ENCODE measurements at places on chromosomes 2 and 18.

GRCh38 chr2:172572981-172573380, 17.1 kb downstream of the PDK1 start:
- DNase-seq: no peak

DNA sequence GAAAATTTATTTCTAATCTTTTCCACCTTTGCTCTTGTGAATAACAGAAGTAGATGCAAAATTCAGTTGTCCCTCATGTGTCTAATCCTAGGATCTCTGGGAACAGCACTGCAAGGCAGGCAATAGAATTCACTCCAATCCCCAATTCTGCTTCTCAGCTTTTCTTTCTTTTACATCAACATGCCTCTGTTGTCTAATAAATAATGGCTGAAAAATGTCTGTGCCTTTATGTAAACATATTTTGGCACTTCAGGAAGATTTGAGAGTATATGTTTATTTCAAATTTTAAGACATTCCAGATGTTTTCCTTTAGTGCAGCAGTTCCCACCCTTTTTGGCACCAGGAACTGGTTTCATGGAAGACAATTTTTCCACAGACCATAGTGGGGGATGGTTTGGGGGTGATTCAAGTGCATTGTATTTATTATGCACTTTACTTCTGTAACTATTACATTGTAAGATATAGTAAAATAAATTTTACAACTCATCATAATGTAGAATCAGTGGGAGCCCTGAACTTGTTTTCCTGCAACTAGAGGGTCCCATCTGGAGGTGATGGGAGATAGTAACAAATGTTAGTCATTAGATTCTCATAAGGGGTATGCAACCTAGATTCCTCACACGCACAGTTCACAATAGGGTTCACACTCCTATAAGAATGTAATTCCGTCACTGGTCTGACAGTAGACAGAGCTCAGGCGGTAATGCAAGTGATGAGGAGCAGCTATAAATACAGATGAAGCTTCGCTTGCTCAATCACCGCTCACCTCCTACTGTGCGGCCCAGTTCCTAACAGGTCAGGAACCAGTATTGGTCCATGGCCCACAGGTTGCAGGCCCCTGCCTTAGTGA, 590.3 kb upstream of the CNTNAP5 start:
- peak; percentile 82 for DNase-seq

GRCh38 chr2:206457188-206457634, 13.9 kb downstream of the ADAM23 start:
- DNase-seq: no peak

DNA sequence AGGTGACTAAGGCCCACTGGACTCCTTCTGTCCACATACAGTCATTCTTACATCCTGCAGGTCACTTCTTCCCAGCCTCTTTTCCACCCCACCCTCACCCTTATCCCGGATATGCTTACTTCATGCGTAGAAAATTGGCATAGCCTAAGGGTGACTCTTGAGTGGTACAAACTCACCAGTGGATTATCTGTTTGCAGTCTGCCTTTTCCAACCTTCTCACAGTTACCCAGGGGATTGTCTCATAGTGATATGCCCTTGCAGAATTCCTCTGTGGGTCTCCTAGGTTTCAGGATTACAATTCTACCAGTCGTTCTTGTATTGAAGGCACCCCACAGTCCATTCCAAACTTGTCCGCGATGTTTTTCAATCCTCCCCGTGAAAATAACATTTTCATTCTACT, 752.9 kb upstream of the HS6ST1 start:
- DNase-seq: no peak

DNA sequence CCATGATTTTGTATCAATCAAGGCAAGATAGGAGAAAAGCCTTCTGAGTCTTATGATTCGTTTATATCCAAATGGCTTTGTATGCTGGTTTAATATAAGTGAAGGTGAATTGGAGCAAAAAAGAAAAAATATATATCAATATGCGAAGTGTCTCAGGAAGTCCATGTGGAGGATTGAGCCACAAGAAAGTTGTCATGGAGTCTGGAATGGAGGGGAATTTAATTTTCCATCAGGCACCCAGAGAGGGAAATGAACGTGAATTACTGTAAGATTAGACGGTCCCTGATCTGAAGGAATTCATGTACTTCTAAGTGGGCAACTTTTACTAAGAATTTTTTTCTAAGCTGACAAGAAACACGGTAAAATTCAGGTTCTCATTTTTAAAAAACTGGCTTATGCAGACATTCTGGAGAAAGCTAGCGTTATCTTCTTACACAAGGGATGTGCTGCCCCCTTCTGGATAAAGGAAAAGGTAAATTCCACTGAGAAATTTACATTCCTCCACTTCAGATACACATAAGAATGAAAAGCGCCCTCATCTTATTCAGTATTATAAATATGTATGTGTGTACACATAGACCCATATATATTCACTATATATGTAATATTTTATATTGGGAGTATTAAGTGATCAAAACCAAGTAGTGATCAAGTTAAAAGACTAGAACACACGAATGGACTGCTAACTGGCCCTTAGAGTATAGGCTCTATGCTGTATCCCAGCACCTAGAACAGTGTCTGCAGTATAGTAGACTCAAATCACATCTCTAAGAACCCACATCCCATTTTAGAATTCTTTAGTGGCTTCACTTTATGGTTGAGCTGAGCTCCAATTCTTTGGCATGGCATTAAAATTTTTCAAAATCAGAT, 289.0 kb upstream of the TFPI start:
- peak; percentile 37 for DNase-seq

DNA sequence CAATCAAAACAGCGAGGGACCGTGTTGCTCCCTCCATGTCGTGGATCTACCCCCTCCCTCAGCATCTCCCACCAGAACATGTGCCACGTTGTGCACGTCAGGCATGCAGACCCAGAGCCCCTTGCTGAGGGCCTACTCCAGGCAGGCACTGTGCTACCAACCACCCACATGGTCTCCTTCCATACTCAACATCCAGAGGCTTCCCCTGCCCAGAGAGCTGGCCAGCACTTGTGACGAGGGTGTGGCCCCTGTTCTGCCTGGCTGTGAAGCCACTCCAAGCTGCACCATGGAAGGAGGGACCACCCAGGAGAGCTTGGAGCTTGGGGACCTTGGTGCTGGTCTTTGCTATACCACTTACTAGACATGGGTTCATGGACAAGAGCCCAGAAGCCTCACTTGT, 40.5 kb downstream of the REEP1 start:
- DNase-seq: no peak

DNA sequence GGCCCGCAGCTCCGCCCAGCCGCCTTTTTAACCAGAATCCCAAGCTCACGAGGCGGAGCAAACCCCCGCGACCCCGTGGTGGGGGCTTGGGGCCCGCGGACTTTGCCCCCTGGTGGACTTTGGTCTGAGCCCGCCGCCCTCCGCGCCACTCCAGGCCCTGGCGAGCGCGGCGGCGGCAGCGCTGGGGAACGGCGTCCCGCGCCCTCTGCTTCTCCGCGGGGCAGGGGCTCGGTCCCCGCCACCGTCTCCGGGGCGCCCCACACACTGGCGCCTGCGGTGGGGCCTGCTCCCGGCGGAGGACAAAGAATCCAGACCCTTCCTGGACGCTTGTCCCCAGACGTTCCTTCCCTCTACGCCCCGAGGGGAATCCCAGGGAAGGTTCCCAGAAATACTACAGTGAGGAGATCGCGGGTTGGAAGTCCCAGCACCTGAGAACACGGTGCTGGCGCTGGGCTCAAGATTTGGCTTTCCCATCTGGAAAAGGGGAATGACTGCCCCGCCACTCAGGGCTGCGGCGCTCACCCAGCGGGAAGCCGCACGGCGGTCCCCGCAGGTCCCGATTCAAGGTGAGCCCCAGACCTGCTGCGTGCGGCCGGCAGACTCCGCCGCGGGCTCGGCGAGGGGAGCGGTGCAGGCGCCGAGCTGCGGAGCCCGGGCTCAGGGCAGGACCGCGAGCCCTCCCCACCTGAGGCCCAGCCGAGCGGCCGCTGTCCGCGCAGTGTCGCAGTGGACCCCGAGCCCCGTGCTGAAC, at the start of gene HAAO:
HAAO (minus strand) TSS at position 1 of the 751 bp plus-strand sequence. CDS start 47 bp downstream, outside the sequence.
- DNase-seq: peak; percentile 71

DNA sequence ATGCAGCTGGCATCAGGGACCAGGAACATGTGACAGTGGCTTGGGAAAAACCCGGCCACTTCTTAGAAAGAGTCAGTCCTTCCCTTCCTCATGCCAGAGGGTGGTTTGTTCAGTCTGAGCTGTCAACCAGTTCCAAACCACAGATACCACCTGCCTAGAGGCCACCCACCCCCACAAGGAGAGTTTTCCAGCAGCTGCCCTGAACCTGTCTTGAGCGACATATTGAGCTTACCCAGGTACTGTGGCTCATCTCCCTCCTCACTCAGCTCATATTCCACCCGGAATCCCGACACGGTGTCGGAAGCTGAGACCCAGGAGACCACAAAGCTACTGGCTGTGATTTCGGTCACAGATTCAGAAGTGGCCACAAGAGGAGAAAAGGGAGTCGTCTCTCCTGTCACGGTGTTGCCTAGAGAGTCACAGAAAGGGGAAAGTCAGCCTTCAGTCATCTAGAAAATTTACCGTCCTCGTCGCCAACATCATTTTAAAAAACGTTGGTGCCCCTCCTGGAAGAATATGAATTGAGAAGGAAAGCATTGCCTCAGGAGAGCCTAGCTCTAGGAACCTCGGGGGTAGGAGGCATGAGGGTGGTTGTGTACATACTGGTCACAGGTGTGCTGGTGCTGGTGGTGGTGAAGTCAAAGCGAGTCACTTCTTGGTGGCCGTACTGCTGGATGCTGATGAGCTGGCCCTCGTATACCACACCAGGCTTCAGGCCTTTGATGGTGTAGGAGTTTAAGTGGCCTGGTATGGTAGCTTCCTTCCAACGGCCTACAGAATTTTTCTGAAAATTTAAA, 26.3 kb downstream of the FN1 start:
- DNase-seq: no peak

DNA sequence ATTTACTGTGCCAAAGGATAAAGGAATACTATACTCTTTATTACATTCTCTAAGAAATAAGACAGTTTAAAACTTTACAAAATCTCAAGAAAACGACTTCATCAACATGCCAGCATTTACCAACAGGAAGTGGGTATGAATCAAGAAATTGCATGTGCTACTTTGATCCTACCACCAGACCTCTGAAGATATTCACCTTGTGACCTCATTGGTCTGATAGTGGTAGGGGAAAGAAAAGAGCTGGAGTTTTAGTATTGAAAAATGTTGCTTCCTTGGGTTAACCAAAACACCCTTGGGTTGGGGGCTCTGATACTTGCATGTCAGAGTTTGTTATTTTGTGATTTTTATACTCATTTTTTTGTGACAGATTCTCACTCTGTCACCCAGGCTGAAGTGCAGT, 84.1 kb upstream of the LPIN2 start:
- no peak for DNase-seq

DNA sequence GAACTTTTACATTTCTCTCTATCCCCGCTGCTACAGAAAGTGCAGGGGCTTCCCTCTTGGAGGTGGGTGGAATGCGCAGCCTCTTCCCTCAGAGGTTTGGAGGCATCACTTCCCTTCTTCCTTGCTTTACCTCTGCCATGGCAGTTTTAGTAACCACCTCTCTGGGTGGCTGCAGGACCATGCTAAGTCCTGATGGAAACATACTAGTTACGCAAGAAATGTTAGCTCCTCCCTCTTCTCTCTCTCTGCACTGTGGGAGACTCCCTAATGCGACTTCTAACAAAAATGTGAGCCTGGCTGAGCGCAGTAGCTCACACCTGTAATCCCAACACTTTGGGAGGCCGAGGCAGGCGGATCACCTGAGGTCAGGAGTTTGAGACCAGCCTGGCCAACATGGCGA, 116.8 kb upstream of the RAB6C start:
- DNase-seq: no peak

GRCh38 chr2:206423147-206423546, 20.2 kb upstream of the ADAM23 start:
- no peak for DNase-seq

DNA sequence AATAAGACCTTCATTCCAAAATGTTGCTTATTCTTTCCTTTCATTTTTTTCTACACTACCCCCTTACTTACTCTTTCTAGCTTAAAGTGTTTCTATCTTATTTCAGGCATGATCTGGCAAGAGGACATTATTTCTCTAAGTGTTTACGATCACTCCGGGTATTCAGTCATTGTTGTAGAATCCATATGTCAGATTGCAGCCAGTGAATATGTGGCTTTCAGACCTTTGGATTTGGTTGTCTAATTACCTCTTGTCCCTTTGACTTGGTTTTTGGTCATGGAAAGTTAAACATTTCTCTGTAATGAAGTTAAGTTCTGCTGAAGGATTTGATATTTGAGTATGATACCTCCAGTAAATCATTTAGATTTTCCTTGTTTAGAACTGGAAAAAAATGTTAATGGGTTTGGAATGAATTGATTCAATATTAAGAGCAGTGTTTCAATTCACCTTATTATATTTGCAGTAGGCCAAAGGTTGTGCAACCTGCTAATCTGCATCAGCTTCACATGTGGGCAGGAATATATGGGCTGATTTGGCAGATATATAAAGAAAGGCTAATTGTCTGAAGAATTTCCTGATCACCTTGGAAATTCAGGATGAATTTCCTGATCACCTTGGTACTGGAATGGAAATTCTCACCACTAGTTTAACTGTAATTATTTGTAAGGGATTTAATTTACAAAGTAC, 154.9 kb downstream of the PRPF40A start:
- no peak for DNase-seq

GRCh38 chr2:236702657-236703372, 133.2 kb downstream of the ACKR3 start:
- DNase-seq: no peak

- no peak for DNase-seq
Measured at GRCh38 chr2:179521944-179522343, 257.3 kb upstream of the SESTD1 start.

DNA sequence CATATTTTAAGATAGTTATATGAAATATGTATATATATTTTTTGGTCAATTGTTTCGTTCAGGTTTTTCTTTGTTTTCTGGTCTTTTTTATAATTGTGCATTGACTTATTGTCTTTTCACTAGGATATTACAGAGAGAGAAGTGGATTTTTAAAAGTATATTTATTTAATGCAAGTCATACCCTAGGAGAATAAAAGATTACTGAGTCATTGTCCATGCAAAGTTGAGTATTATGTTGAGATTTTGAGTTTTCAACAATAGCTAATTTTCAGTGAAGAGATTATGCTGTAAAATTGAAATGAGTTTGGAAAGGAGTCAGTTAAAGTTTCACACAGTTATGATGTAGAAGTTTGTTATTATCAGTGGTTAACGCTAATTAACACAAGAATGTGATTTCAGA, 203.6 kb upstream of the SPRED2 start:
- DNase-seq: no peak

DNA sequence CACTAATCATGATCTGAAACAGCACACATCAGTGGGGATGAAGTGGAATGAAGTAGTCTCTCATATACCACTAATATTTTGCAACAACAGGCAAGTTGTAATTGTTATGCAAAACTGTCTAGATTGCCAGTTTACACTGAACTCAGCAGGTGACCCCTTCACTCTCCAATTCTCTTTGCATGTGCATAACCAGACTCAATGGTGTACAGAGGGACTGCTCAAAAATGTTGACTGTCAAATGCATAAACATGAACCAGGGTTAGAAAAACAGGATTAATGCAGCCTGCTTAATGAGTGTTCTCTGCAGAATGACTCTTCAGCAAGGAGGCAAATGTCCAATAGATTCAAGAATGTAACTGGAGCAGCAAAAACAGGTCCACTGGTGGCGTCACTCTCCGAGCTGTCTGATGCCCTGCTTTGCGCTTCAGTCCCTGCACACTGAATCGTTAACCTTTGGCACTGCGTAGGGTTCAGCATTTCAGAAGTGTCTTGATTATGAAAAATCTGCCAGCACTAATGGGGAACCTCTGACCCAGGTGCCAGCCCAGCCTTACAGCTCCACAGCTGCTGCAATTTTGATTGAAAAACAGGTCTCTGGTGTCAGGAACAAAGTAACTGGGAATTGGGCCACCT, 209.3 kb downstream of the TDRD15 start:
- no peak for DNase-seq

GRCh38 chr2:29662861-29663260, 258.5 kb downstream of the ALK start:
- DNase-seq: no peak

Data from right lung (tissue), 10 donors.